ENCODE measurements at places on chromosomes 5 and 9.

DNA sequence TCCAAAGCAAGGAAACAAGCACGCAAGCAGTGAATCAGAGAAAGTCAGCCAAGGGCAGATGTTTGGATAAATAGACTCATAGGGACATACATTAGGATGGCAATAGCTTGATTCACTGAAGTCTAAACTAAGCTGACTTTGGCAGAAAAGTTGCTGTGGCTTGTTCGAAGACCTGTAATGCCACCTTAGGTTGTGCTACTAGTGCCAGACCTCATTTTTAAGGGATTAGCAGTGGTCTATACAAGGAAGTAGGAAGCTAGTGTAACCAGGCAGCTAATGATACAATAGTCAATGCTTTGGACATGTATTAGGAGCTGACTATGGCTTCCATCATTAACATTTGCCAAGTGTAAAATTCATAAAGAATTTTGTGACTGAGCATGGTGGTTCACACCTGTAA lies 63.1 kb downstream of the FCHO2 start:
- no peak for DNase-seq

DNA sequence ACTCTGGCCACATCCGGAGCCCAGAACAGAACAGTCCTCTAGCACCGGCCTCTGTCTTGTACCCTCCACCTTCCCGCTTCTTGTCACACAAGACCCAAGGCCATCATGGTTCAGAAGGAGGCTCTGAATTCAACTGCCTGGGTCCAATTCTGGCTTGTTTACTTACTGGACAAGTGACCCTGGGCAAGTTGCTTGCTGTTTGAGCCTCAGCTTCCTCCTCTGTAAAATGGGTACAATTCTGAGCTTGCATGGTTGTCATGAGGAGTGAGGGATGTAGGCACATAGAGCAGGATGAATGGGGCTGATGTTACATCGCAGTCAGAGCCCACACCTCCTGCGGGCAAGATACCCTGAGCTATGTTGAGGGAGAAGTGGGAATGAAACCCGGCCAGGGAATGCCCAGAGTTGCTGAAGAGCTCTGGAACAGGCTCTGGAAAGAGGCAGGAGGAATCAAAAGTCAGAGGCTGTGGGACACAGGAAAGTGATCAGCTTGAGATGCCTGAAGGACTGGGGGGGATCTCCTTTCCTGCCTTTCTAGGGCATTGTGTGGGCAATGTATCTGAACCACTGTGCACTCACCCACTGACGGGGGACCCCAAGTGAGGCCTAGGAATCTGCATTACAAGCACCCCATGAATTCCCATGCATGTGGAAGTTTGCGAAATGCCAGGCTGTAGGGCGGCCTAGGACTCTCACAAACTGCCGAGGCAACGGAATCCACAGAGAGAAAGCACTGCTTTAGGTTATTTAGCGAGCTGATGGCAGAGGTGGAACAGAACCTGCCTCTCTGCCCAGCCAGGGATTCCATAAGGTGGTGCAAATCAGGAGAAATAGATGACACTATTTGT lies 29.4 kb upstream of the IL17B start:
- DNase-seq: no peak

DNA sequence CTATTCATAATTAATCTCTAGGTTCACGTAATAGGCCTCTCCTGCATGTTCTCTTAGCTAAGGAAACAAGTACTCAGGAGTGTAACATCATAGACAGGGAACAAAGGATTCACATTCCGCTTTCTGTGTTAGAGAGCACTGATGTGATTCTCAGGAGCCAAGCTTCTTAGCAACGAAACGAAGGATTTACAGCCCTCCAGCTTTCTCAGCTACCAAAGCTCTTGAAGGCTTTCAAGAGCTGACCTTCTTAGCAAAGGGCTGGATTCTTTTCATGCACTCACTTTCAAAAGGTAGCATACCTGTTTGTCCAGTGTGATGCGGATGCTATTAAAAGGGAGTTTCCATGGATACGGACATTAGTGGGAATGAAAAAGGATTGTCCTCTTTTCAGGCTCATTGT lies 107.4 kb downstream of the TUSC1 start:
- DNase-seq: no peak

DNA sequence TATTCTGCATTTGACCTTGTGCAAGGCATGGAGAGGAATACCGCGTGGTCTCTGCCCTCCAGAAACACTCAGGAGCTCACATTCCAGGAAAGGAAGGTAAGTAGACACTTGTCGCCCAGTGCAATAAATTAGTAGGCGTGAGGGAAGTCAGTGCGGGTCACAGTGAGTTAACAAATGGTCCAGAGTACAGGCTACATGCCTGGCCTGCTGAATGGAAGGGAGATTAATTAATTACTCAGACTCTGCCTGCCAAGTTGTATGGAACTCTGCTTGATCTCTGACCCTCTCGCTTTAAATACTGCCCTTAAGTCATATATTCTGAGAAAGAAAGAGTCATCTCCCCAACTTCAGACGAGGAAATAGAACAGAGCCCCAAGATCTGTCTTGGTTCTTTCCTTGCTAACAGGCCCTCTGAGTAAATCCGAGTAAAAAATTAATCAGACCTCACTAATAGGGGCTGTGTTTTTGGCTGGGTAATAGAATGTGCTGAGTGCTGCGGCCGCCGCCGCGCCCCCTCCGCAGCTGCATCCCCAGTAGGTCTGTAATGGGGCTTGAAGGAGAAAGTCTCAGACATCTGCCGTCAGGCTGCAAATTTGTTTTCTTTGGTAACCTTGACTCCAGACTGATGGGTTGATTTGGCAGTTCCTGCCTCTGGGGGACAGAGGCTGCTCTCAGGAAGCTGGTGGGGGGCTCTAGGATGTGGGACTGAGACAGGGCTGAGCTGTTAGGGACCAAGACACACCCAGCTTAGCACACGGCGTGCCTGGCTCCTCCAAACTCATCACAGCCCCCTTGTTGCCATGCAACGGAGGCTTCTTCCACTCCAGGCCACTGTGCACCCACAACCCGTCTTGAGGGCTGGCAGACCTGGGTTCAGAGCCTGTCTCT lies 144.4 kb downstream of the NSG2 start:
- DNase-seq: no peak

DNA sequence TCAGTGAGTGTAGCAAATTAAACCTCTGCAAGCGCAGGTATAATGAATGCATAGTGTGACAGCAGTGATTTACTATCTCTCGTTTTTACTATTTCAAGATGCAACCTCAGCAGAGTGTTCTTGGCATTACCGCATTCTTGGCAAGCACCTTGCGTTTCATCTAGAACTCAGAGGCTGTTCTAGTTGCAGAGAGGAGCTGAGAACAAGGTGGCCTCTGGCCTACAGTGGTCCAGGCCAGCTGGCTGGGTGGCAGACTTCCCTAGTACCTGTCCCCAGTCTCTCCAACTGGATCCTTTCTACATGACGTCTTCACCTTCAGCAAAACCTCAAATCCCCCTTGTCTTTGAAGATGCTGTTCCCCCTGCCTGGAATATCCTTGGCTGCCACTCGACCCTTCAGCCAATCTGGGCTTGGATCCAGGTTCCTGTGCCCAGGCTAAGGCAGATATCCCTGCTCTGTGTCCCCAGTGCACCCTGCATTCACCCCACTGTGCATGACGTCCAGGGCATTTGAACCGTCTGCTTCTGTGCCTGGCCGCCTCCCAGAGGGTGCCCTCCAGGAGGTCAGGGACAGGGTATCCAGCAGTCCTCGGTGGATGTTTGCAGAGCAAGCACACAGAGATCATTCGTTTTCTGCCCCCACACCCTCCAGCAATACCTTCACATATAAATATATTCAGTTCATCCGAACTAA lies 120.4 kb upstream of the CPEB4 start:
- no peak for DNase-seq

GRCh38 chr9:111148052-111149017 lies 110.1 kb upstream of the LPAR1 start:
- no peak for DNase-seq

GRCh38 chr9:130962418-130963316 lies 23.6 kb upstream of the FIBCD1 start:
- DNase-seq: no peak

- DNase-seq: no peak
Measured at GRCh38 chr9:19385786-19386501, 5.9 kb upstream of the RPS6 start.

GRCh38 chr9:112559629-112560413 lies 73.2 kb downstream of the KIAA1958 start:
- DNase-seq: no peak

- no peak for DNase-seq
Measured at GRCh38 chr5:140172483-140172882, 2.5 kb upstream of the CYSTM1 start.

GRCh38 chr5:28430565-28431178 lies 1392.3 kb upstream of the CDH9 start:
- no peak for DNase-seq

DNA sequence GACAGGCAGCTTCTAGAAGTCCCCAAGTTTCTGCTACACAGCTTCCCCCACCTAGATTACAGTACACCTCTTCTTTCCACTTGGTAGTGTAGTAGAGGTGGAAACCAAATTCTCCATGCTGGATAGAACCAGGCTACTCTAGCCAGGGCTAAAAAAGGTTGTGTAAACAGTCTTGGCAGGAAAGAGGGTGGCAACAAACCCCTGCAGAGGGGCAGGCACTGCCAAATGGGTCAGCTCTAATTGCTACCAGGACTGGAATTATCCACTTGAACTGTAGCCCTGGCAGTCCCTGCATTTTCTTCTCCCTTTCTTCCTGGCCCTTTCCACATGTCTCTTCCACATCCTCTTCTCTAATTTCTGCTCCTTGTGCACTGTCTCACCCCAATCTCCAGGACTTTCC lies 24.8 kb downstream of the RANBP3L start:
- no peak for DNase-seq

- DNase-seq: no peak
Measured at GRCh38 chr9:128654481-128654880, 2.2 kb downstream of the DYNC2I2 start.

GRCh38 chr9:78326564-78326963 lies 29.6 kb downstream of the PSAT1 start:
- DNase-seq: no peak

GRCh38 chr5:78587081-78587774 lies 61.3 kb downstream of the LHFPL2 start:
- DNase-seq: no peak

- DNase-seq: no peak
Measured at GRCh38 chr9:32092031-32092430, 292.4 kb upstream of the ACO1 start.

GRCh38 chr9:133708246-133709014 lies 29.7 kb downstream of the SARDH start:
- DNase-seq: no peak

- no peak for DNase-seq
Measured at GRCh38 chr9:81074221-81074620, 615.1 kb downstream of the TLE1 start.

- DNase-seq: no peak
Measured at GRCh38 chr5:113274836-113275414, 159.9 kb downstream of the TSSK1B start.

GRCh38 chr9:112315331-112316257 lies 17.8 kb downstream of the PTBP3 start:
- DNase-seq: no peak

DNA sequence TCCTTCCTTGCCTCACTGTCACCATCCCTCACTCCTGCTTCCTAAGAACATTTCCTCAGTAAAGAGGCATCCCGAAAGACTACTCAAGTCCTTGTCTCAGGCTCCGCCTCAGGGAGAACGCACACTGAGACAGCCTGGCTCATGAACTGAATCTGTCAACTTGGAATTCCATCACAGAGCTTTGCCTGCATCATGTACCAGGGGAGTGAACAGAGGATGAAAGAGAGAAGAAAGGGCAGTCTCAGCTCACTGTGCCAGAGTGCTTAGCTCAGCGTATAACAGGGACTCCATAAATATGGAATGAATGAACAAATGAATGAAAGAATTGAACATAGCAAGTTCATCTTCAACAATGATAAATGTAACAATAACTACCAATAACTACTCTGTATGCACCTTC lies 68.7 kb upstream of the SLC1A3 start:
- DNase-seq: no peak

DNA sequence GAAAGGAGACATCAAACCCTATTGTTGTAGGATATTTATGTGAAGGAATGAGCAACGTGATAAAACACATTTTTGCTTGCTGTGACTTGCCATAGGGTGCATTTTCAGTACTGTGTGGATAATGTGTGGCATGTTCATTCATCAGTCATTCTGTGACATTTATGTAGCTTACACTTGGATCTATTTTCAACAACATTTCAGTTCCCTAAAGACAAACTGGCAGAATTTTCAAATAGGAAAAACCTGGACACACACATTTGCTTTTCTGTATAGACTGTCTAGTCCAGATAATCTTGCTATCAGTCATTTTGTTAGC lies 127.7 kb downstream of the TMC1 start:
- no peak for DNase-seq

GRCh38 chr5:38149815-38150195 lies 108.6 kb upstream of the EGFLAM start:
- no peak for DNase-seq

GRCh38 chr9:110655754-110656641 lies 12.6 kb upstream of the MUSK start:
- no peak for DNase-seq

DNA sequence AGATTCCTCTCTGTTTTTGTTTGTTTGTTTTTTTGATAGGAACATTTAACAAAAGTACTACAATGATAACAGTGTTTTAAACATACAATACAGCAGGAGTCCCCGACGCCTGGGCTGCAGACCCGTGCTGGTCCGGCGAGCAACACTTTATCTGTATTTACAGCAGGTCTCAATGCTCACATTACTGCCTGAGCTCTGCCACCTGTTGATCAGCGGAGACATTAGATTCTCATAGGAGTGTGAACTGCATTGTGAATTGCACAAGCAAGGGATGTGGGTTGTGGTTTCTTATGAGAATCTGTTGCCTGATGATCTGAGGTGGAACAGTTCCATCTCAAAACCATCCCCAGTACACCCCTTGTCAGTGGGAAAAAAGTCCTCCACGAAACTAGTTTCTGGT lies 1068.5 kb upstream of the CDH10 start:
- no peak for DNase-seq

GRCh38 chr5:96952974-96953730 lies 17.3 kb downstream of the LNPEP start:
- DNase-seq: no peak

- DNase-seq: no peak
Measured at GRCh38 chr9:136386018-136386417, 12.5 kb upstream of the CARD9 start.

- DNase-seq: no peak
Measured at GRCh38 chr9:128168731-128169308, 8.8 kb downstream of the BBLN start.

GRCh38 chr5:132641241-132641723 lies 16.7 kb upstream of the IL13 start:
- DNase-seq: no peak

DNA sequence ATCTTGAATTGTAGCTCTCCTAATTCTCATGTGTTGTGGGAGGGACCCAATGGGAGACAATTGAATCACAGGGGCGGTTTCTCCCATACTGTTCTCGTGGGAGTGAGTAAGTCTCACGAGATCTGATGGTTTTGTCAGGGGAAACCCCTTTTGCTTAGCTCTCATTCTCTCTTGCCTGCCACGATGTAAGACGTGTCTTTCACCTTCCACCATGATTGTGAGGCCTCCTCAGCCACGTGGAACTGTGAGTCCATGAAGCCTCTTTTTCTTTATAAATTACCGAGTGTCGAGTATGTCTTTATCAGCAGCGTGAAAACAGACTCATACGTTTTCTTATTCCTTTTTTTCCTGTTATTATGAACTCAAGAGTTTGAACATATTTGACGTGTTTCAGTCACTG lies 39.1 kb downstream of the RETREG1 start:
- no peak for DNase-seq

All from stimulated activated CD8-positive, alpha-beta memory T cell treated with anti-CD3 and anti-CD28 coated beads, Interleukin-7, amount 100 ng/mL, for 1 hour (primary cell).